HTR-8/SVneo (cell line): ENCODE measurements at places on chromosomes 7 and 10.

DNA sequence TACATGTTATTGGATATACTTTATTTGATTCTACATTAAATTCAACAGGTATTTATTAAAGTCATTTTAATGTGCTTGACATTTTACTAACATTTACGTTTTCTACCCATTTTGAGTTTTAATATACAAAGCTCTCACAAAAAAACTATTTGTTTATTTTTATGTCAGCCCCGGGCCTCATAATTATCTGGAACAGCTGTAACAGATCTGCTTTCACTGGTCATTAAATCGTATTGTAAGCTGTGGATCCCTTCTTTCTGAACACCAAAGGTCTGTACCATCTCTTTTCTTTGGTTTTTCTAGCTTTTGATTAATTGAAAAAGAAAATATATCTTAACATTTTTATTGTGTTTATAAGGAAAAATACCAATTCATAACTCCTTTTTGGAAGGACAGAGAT is 73.5 kb downstream of the SEMA3E start:
- no peak for DNase-seq

DNA sequence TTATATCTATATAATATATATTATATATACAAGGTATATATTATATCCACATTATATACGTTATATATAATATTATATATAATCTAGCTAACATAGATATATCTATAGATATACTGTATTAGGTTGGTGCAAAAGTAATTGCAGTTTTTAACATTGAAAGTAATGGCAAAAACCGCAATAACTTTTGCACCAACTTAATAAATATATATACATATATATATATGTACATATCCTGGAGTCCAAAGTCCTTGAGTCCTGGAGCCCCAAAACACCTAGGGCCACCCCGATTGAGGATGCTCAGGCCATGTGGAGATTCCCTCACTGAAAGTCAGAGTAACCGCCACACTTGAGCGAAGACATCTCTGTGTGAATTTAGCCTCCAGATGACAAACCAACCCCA is 408.2 kb upstream of the AUTS2 start:
- no peak for DNase-seq

GRCh38 chr10:4830551-4830950 is 4.5 kb downstream of the AKR1E2 start:
- no peak for DNase-seq

- DNase-seq = peak; percentile 72
Observed at GRCh38 chr7:41696323-41696916, 6.5 kb downstream of the INHBA start.

DNA sequence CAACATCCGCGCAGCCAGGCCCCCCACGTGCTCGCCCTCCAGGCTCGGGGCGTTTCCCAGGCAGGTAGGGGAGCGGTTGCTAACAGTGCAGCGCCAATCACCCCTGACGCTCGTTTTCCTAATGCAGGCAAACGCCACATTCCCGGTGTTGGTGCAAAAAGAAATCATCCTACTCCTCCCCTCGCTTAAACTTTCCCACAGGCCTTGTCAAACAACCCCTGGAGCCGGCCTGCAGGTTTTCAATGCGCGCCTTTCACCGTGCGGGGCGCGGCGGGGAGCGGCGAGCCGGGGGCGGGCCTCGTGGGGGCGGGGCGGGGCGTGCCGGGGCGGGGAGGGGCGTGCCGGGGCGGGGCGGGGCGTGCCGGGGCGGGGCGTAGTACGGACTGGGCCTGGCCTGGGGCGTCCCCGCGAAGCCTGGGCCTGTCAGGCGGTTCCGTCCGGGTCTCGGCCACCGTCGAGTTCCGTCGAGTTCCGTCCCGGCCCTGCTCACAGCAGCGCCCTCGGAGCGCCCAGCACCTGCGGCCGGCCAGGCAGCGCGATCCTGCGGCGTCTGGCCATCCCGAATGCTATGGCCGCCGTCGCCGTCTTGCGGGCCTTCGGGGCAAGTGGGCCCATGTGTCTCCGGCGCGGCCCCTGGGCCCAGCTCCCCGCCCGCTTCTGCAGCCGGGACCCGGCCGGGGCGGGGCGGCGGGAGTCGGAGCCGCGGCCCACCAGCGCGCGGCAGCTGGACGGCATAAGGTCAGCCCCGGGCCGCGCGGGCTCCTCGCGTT is at the start of gene ECHDC3:
Gene ECHDC3 (plus strand): TSS at position 374 of the 770 bp plus-strand sequence. CDS start 195 bp downstream, at position 569.
- DNase-seq = peak; percentile 12

DNA sequence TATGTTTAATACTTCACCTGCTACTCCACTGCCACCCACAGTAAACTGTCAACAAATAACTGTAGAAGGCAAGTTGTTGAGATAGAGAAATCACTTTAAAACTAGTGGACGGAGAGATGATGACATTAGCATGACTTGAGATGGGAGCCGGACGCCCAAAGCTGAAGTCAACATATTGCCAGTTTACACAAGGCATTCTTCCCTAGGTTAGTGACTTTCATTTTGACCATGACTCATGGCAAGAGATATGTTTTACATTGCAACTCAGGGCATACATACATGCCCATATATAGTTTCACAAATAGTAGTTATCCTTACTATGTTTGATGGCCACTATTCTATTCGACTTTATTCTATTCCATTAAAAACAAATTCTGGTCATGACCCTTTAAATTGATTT is 296.6 kb downstream of the PLXNA4 start:
- DNase-seq = no peak
